ENCODE measurements at places on chromosomes 3 and 15.

DNA sequence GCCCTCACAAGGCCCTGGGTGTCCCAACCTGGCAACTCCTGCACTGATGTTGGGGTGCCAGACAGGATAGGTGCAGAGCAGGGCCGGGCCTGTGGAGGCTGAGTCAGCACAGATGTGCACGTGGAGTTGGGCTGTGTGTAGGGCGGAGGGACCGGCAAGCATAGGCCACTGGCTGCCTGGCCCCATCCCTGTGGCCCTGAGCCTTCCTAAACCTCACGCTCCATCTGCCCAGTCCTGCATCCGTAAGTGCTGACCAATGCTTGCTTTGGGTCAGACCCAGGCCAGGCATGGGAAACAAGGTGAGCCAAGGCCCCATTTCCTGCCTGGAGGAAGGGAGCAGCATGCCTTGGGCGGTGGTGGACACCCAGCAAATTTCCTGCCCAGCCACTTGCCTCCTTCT, 5.8 kb upstream of the IQSEC1 start:
- no peak for DNase-seq

DNA sequence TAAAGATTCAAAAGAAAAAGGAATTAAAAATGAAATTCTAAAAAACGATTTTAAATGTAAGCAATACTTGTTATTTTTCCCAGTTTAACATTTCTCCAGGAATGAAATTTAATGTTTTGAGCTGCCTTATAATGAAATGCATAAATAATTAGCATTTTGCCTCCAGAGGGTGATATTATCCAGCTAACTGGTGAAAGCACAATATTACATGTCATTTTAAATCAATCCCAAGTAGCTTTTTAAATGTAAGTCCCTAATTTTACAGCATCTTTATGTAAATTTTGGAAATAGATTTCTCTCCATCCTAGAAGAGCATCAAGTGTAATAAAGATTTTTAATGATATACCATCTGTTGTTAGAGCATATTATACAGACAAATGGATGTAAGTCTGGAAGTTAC, 139.1 kb upstream of the P2RY1 start:
- DNase-seq: no peak

DNA sequence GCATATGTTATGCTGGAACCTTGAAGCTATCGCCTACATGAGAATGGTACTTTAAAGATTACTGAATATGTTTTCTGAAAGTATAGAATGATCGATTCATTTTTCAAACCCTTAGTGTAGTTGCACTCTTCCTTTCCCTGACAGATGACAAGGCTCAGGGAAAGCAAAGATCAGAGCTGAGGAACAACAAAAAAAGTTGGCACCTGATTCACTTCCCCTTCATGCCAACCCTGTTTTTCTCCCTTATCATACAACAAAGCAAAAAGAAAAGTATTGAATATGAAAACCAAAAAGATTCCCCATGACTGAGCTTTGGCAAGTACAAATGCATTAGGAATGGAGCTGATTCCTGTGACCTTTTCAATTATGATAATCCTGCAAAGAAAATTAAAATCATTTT, 1012.7 kb downstream of the FHIT start:
- no peak for DNase-seq

- DNase-seq: no peak
Measured at GRCh38 chr3:20160230-20160629, 25.8 kb downstream of the SGO1 start.

DNA sequence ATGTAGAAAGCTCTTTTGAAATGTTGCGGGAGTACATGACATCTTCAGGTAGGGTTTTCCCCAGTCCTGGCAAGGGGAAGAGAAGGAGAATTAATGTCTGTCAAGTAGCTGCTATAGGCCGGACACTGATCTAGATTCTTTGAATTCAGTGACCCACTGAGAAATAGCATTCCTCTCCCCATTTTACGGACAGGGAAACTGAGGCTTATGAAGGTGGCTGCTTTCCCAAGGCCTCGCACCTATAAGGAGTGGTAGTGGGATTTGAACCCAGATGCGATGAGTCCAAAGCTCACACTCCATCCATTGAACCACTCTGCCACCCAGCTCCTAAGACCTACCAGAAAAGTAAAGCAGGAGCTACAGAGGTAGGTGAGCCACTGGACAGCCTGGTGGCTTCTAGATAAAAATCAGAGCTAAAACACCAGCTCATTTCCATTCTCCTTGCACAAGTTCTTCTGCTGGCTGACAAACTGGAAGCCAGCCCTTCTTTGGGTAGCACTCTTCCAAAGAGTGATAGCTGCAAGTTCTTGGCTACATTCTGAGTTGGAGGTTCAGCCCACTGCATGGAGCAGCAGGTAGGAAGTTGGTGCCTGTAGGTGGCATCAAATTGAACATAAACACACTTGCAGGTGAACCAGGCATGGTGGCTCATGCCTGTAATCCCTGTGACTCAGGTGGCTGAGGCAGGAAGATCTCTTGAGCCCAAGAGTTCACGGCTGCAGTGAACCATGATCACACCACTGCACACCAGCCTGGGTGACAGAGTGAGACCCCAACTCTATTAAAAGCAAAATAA, 22.0 kb downstream of the ZNF710 start:
- DNase-seq: no peak

Data from activated naive CD4-positive, alpha-beta T cell treated with anti-CD3 and anti-CD28 coated beads, Interleukin-2, amount 50 U/mL, for 16 hours (primary cell).